ENCODE measurements at places on chromosomes 6 and 20. TPM values are rescaled to one million over a fixed set of nuclear protein-coding genes. Genes with fewer than 3 reads are reported as not detected.

The HLA-DPB1 gene
- total RNA-seq: 6.9 TPM

The SIM1 gene
- not detected for total RNA-seq

The DEFB124 gene
- total RNA-seq: not detected

The DYNLT2 gene
- 2.1 TPM for total RNA-seq

- DNase-seq: no peak
Measured at GRCh38 chr6:50272611-50273010, 222.9 kb upstream of the DEFB112 start.

- no peak for DNase-seq
Measured at GRCh38 chr6:26351544-26351953, 13.4 kb upstream of the BTN3A2 start.

- no peak for DNase-seq
Measured at GRCh38 chr6:54786154-54786553, 60.4 kb upstream of the FAM83B start.

DNA sequence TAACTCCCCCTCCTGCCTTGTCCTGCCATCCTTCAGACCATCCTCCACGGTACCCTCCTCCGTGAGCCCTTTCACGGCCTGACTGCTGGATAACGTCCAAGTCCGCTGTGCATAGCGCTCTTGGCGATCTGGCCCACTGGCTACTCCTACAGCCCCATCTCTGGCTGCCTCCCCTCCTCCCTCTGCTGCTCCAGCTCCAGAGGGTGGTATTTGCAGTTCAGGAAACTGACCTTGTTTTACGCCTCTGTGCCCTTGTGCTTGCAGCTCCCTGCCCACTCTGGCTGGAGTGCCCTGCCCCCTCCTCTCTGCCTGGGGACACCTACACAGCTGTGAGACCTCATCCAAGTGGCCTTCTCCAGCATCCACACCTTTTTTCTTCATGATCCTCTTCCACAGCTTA, 6.5 kb upstream of the RREB1 start:
- no peak for DNase-seq

DNA sequence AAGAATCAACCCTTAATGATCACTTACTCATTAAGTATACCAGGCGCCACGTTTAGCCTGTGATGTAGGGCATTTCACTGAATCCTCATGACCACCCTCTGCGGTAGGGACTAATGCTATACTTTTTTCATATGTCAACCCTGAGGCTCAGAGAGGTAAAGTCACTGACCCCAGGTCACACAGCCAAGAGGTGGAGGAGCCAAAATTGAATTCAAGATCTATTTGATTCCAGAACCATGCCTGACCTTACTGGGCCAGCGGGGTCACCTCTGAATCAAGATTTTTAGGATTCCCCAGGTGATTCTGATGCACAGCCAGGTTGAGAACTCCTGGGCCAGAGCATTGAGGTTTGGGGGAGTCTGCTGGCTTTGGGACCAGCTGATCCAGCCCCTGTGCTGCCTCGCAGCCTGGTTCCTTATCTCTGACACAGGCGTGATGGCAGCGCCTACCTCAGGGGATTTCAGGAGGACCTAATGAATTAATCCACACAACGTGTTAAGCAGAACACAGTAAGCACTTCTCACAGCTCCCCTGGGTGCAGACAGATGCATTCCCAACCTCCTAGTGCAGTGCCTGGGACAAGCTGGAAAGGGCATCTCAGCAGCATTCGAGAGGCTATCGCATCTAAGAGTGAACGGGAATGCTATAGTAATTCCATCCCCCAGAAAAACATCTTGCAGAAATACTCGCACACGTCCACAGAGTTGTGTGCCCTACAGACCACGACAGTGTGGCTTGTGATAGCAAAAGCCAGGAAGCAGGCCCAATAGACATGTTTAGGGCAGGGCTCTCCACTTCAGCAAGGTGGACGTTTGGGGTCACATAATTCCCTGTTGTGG, 101.4 kb upstream of the PTPN1 start:
- DNase-seq: no peak

- DNase-seq: no peak
Measured at GRCh38 chr6:169160091-169160854, 93.4 kb downstream of the THBS2 start.

Measured in activated CD4-positive, alpha-beta memory T cell treated with anti-CD3 and anti-CD28 coated beads for 36 hours (primary cell).